ENCODE measurements at places on chromosomes 6 and 20.

- DNase-seq = no peak
Observed at GRCh38 chr6:118397671-118398465, 150.2 kb upstream of the PLN start.

DNA sequence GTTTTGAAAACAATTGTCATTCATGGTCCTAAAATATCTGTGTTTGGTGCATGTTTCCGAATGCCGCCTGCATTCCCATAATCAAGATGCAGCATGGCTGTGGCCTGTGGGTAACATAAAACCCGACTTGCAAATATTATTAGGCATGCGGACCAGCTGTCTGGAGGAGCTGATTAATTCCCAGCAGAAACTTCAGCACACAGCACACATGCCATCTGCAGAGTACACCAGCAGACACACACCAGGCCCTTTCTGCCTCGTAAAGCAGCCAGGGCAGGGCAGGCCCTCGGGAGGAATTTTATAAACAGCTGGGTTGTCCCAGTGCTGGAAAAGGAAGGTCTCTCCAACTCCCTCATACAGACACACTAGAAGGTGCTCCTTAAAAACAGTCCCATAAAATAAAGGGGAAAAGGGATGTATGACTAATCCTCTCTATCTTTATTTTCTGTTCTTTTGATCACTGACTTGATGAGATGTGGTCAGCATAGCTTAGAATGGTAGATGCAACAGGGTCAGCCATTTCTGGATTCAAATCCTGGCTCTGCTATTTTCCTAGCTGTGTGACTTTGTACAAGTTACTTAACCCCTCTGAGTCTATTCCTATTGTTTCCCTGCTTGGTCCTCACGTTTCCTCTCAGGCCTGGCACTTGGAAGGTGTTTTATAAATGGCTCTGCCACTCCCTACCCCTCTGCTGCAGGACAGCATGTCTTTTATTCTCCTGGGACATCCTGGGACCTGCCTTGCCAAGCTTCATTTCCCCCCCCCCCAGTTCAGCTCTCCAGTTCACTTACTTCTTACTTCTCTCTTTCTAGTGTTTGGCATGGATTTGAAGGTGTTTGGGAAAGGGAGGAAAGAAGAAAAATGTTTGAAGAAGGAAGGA lies 85.9 kb upstream of the TRAF3IP2 start:
- no peak for DNase-seq

DNA sequence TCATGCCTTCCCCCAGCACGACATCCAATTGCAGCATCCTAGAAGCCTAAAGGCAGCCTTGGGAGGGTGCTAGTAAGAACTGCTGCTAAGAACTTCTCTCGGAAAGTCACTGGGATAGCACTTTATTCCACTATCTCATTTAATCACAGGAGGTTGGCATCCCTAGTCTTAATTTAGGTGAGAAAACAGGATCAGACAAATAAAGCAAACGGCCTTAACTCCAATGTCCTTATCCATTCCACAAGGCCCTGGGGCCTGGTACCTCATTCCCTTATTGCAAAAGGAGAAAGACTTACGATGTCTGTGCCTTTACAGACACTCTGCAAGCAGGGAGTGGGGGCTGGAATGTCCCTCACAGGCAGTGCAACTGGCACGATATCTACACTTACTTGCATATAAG lies 60.7 kb downstream of the BFSP1 start:
- no peak for DNase-seq

GRCh38 chr20:53337390-53338101 lies 256.1 kb downstream of the ZNF217 start:
- DNase-seq = no peak

DNA sequence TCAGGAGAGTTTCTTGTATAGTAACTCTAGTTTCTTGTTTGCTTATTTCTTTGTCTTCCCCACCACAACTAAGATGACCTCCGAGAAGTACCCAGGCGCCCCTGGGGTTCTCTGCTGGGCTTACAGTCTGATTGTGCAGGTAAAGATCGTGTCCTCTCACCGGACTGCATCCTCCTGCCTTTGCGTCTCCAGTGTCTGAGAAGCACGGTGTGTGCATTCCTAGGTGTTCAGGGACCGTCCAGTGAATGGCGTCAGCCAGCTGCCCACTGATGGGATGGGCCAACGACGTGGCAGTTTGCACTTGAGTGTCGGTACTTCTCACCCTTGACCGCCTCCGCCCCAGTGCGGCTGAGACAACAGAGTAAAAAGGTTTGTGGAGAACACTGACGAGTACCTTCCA lies 56.0 kb upstream of the NFATC2 start:
- DNase-seq = no peak

GRCh38 chr6:42453654-42454427 lies 2.1 kb upstream of the TRERF1 start:
- DNase-seq = no peak

DNA sequence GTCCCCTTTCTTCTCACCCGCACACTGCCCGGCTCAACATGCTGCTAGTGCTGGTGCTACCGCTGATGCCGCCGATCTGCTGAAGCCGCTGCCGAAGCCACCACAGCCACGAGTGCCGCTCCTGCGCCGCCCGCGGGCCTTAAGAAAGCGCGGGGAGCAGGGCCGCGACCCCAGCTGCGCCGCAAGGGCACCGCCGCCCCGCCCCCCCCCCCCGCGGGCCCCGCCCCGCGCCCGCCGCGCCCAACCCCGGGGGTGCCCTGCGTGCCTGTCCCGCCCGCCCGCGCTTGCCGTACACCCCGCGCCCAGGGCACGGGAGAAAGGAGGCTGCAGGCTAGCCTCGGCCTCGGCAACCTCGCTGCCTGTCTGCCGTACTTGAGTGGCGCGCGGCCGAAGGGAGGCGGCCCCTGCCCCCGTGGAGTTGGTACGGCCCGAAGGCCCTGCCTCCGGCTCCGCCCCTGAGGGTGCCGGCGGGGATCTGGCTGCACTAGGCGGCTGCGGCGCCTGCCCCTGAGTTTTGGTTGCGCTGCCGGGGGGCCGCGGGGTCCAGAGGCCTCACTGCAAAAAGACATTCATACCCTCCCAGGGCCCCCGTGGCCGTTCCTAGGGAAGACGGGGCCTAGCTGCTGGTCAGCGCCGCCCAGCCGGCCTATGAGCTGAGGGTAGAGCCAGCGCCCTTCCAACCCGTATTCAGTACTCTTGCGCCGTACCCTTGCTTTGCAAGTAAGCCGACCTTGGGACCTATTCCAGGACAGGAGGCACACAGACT lies at the start of gene SOD2:
TSS of gene SOD2 (minus strand) at position 114 of the 766 bp plus-strand sequence. CDS start at position 40, 74 bp downstream.
- peak; percentile 71 for DNase-seq

GRCh38 chr6:152573762-152574161 lies 63.4 kb downstream of the SYNE1 start:
- no peak for DNase-seq

DNA sequence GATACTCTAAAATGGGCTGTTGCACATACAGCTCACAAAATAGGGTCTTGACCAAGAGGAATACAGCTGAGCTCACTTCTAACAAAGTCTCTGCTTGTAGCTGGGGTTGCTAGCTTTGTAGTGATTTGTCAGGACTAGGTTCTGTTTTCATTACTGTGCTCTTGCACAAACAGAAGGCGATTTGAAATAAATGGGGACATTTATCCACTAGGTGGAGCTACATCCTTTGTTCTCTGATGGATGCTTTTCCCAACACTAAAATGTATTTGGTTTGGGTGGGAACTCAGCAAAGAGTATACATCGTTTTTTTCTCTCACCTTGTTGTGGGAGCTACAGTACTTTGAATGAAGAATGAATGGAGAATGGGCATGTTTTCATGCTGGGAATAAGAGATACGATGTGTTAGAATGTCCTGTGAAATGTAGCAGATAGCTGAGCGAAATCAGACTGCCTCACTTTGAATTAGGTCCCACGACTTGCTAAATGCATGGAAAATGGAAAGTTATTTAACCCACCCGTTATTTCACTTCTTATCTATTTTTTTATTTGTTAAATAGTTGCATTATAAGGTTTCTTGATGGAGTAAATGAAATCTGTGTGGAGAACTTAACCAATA lies 494.7 kb upstream of the MAP3K7 start:
- peak; percentile 41 for DNase-seq

- DNase-seq = no peak
Observed at GRCh38 chr6:30960907-30961673, 20.3 kb downstream of the MUCL3 start.

- DNase-seq = no peak
Observed at GRCh38 chr20:52787962-52788361, 184.2 kb upstream of the TSHZ2 start.

DNA sequence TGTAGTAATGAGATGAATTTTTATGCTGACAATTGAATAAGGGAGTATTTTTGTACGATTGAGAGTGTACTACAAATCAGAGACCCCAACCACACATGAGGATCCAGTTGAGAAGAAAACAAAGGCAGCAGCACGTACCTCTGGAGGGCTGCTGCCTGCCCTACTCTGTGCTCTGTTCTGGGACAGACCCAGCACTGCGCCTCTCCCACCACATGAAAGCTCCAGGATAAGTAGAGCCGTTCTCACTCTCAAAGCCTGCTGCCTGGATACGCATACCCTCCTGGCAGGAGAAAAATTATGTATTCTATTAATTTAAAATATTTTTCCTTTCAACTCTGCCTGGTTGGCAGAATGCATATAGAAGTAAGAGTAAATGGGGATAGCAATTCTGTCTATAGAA lies 11.5 kb upstream of the TRAF3IP2 start:
- DNase-seq = no peak

DNA sequence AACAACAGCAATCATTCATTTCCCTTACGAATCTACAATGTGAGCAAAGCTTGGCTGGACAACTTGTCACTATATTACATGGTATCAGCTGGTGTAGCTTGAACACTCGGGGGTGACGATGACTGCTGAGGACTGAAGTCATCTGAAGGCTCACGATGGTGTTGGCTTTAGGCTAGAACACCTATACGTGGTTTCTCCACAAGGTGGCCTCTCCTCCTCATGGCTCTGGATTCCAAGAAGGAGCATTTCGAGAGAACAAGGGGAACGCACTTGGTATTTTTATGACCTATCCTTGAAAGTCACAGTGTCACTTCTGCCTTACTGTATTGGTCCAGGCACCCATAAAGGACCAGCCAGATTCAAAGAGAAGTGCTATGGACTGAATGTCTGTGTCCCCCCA lies 37.5 kb upstream of the ADGRF1 start:
- no peak for DNase-seq

DNA sequence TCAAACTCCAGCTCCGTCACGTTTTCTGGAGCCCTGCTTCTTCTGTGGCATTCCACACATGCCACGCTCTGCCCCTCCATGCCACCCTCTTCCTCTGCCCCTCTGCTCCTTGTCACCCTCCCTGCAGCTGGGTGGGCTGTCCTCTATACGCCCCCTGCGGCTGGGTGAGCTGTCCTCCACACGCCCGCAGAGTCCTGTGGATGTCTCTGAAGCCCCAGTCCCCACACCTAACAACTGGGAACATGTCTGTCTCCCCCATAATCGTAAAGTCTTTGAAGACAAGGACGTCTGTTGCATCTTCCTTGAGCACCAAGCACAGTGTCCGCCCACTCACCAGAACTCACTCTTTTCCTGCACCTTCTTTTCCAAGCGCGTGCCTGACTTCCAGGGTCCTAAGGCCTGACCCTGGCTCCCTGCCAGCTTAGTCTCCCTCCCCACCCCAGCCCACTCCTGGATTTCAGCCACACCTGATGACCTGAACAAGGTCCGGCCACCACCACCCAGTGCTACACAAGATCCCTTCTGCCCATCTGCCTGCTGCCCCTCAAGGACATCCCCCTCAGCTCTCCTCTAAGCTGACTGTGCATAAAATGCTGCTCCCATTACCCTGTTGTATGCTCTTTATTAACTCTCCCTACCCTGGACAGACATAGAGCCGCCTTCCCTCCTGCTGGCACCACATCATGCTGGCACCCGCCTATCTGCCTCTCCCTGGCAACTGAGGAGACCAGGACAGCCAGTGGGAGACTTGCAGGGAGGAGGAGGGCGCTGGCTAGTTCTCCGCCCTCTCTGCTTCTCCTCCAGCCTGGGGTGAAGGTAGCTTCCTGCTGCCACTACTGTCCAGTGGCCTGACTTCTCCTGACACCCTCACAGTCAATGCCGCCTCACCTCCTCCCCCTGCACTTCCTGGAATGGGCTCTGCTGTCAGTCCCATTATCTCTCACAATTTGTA lies 10.7 kb upstream of the PRR18 start:
- no peak for DNase-seq

DNA sequence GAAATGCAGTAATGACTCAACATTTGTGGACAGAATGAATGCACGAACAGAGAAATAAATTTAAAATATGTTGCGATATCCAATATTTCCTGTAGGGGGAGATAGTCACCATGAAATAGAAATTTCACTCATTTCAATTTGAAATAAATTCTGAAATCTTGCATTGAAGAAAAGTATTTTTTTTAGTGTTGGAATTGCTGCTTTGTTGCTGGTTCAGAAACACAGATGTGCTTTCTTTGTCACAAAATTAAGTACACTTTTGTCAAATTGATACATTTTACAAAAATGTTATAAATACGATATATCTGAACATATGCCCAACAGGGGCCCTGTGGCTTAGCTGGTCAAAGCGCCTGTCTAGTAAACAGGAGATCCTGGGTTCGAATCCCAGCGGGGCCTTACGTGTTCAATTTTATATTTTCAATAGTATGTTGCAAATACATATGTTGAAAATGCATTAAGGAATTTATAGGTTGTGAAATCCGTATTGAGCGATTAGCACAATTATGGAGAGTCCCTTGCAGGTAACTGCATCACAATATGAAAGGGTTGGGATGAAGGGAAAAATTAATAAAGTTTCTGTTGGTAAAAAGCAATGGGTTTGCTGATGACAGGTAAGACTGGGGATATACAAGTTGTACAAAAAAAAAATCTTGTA lies 85.4 kb upstream of the PRSS16 start:
- DNase-seq = peak; percentile 60

Measured in kidney capillary endothelial cell (primary cell).